Ascending aorta (tissue), 2 donors: ENCODE measurements at places on chromosomes 13 and 19.
A peak's percentile ranks its signal among the peaks of the same experiment; 100 is the strongest.

- no peak for DNase-seq
These were observed 40.9 kb downstream of the DEDD2 start for GRCh38 chr19:42176649-42176989.

GRCh38 chr13:61024046-61024445 lies 391.6 kb downstream of the PCDH20 start:
- no peak for DNase-seq

GRCh38 chr13:97640268-97640667 lies 206.3 kb downstream of the RAP2A start:
- no peak for DNase-seq

DNA sequence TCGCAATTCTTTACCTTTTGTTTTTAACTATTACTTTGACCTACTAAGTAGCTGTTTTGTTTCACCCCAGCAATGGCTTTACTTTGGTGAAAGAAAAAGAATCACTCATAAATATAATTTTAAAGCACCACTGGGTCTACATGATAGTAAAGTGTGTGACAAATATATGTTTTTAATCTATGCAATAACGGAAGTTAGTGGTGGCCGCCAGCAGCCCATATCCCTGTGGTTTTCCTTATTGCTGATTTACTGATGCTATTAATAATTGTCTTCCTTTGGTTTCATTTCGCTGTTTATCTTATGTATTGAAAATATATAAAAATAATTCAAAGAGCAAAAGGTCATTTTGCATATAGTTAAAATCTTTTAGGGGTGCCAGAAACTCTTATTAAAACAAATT lies 491.3 kb downstream of the DIAPH3 start:
- DNase-seq: no peak

- no peak for DNase-seq
These were observed 22.1 kb upstream of the SERP2 start for GRCh38 chr13:44351505-44351854.

DNA sequence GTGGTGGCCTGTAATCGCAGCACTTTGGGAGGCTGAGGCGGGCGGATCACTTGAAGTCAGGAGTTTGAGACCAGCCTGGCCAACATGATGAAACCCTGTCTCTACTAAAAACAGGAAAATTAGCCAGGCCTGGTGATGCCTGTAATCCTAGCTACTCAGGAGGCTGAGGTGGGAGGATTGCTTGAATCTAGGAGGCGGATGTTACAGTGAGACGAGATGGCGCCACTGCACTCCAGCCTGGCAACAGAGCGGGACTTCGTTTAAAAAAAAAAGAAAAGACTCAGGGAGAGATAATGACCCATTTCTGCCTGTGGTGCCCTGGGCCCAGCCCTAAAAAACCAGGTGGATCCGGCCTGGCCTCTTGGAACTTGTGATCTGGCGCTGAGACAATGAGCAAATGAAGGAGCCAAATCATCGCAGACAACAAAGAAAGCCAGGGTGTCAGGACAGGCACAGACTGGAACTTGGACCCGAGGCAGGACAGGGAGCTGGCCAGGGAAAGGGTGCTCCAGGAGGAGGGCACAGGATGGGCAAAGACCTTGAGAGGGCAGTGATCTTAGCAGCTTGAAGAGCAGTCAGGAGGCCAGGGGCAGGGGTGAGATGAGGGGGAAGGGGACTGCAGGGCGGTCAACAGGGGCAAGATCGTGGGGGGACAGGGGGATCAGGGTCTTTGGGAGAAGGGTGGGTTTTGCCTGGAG lies 962 bp upstream of the JAK3 start:
- no peak for DNase-seq

DNA sequence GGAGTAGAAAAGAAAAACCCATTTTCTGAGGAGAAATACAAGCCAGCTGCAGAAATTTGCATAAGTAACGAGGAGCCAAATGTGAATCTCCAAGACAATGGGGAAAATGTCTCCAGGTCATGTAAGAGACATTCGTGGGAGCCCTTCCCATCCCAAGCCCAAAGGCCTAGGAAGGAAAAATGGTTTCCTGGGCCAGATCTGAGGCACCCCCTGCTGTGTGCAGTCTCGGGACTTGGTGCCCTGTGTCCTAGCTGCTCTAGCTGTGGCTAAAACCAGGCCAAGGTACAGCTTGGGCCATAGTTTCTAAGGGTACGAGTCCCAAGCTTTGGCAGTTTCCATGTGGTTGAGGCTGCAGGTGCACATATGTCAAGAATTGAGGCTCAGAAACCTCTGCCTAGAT lies 444.9 kb downstream of the PCDH20 start:
- no peak for DNase-seq

DNA sequence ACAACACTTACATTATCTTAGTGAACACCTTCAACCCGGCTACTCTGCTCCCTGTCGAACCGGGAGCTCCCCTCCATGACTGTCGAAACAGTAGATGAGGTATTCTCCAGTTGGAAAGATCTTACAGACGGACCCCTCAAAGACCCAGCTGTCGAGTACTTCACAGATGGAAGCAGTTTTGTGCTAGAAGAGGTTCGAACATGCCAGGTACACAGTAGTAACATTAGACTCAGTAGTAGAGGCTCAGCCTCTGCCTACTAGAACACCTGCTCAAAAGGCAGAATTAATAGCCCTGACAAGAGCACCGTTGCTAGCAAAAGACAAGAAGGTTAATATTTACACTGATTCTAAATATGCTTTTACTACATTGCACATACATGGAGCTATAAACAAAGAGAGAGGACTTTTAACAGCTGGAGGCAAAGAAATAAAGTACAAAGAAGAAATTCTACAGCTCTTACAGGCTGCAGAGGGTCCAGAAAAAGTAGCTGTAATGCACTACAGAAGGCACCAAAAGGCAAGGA lies 13.6 kb upstream of the SLC15A1 start:
- no peak for DNase-seq

DNA sequence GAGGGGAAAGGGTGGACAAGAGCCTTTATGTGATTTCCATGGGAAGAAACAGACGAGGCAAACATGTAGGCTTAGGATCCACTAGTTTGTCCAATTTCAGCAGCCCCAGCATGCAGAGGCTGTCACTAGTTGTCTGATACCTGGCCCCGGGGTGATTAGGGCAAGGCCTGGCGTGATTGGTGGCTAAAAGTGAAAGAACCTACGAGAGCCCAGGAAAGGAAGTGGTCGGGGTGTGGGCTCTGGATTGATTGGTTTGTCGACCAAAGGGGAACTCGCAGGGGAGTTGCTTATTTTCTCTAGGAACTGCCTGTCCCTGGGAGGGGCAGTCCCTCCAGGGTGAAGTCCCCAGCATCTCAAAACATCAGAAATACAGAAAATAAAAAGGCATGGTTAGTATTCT lies 64.2 kb upstream of the UQCRFS1 start:
- no peak for DNase-seq

DNA sequence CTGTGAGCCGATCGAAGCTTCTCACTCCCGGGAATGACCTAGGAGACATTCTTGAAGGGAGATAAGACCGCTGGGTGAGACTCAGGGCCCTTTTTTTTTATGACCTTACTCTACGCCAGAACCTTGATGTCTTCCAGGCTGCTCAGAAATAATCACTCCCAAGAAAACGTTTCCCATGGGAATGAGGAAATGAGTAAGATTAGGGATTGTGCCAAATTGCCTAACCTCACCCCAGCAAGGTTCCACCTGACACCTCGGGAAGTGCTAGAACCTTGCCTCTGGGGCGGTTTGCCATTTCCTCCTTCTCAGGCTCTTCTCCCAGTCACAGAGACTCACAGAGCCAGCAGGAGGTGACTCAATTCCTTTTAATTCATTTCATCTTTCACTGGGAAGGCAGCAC lies 2.3 kb downstream of the SLC46A3 start:
- peak; percentile 66 for DNase-seq

DNA sequence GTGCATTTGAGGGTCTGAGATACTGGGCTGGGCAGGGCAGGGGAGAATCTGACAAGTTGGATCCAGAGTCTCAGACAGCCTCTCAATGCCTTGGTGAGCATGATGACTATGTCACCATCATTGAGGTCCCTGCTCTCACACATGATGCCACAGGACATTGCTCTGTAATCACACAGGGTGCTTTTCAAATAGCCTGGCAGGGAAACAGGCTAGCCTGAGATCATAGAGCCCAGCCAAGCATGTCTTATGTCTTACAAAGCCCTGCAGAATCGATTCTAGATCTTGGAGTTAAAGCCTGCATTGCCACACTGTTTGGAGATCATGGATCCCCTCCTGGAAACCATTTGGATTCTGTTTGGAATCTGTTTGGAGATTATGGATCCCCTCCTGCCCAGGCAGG lies 5.3 kb downstream of the KCNN1 start:
- DNase-seq: no peak

DNA sequence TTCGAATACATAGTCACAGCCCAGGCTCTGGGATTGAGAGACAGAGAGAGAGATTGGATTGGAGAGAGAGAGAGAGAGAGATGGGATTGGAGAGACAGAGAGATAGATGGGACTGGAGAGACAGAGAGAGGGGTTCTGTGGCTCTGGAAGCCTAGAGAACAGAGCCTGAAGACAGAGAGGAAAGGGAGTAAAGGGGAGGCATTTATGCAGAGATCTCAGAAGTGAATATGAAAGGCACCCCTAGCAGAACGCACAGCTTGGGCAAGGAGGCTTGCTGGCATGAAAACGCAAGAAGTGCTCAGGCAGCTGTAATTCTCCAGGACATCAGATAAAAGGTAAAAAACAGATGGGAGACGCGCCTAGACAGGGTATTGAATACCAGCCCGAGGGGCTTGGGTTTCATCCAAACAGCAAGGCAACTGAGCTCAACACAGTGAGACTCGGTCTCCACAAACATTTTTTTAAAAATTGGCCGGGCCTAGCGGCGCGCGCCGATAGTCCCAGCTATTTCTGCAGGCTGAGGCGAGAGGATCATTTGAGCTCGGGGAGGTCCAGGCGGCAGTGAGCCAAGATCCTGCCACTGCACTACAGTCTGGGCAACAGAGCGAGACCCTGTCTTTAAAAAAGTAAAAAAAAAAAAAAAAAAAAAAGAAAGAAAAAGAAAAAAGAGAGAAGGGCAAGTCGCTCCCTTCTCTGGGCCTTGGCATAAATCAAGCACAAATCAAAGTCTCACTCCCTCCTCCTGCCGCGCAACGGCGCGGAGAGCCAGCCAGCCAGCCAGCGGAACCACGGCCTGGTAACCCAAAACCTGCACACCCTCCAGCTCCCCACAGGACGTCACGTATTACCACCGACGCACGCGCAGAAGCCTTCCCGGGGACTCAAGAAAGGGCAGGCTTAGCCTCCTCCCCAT lies 774 bp upstream of the PPP2R1A start:
- DNase-seq: no peak

DNA sequence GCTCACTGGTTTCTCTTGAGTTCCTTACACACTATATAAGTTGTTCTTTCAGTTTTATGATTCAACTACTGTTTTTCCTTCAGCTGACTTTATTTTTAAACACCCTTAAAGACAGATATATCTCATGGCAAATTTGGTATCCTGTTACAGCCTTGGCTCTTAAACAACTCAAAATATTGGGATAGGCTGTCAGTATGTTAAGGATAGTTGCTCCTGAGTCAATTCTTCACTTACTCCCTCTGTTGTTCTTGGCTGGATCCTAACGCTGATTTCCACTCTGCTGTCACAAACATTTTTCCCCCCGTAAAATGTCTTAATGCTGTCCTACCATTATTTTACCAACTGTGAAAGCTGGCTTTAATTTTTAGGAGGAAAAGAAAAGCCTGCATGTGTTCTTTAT lies 1.2 kb downstream of the KCNRG start:
- DNase-seq: no peak

- no peak for DNase-seq
These were observed 60.2 kb upstream of the TNFRSF19 start for GRCh38 chr13:23509781-23510543.

DNA sequence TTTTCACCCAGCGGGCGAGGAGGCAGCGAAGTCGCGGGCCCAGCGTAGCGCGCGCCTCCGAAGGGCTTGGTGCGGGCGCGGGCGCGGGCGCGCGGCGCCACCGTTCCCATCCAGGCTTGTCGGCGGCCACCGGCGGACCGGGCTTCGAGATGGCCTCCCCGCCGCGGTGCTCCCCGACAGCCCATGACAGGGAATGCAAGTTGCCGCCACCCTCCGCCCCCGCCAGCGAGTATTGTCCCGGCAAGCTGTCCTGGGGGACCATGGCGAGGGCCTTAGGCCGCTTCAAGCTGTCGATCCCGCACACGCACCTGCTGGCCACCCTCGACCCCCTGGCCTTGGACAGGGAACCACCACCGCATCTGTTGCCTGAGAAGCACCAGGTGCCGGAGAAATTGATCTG lies at the start of gene WDR88:
Gene WDR88, plus strand, starts transcription at position 94 of the 400 bp plus-strand sequence. Its CDS starts 56 bp downstream, at position 150.
- no peak for DNase-seq

GRCh38 chr19:28022506-28022905 lies 1190.4 kb downstream of the UQCRFS1 start:
- no peak for DNase-seq

DNA sequence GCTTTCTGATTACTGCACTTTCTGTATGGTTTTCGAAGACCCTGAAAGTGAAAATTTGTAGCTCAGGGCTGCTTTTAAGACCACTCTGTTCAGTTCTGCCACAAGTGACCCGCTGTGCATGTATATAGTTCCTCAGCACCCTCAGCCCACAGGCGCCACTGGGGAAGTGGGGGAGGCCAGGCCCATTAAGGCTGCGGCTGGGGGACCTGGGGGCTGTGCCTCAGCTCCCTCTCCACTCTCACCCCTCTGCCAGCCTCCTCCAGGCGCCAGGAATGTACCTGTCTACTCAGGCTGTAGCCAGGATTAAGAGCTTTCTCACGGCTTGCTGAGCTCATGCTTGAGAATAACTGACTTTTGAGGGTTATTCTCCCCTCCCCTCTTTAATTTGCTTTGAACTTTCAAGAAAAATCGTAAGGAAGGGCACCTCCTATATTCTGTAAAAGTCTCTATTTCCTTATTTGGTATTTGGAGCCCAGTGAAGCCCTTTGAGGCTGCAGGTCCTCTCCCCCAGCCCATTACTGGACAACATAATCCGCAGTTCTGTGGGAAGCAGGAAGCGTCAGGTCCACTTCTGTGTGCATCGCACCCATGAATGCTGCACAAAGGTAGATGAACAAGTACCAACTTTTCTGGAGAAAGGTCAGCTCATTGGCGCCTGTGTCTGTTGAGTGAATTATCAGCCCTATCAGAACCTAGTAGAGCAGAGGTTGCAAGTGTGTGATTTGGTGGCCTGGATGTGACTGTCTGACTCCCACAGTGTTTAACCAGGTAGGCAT lies 29.6 kb downstream of the GJA3 start:
- DNase-seq: no peak

DNA sequence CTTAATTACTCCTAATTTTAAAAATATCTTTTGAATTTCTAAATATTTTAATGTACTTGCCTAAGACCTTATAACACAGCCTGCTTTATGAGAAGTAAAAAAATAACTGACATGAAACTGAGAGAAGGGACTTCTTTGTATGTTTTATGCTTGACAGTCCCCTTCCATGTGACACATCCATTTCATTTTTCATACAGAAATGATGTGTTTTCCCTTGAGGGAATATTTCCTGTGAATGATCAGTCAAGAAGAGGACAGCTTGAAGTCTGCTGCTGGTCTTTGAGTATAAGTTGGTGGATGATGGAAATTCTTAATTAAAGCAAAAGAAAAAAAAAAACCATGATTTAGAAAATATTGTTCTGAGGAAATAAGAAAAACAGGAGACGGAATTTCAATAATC lies 230.4 kb upstream of the KLHL1 start:
- DNase-seq: no peak
